ENCODE measurements at places on chromosomes 12 and 14. TPM values are rescaled to one million over a fixed set of nuclear protein-coding genes. Genes with fewer than 3 reads are reported as not detected.

Gene TBC1D30
- total RNA-seq: 1.5 TPM

Gene GLIPR1L2
- total RNA-seq: 2.1 TPM

Gene KRT1
- 791 TPM for total RNA-seq

Gene MAP1LC3B2
- total RNA-seq: 1.2 TPM

GRCh38 chr14:100862793-100863192 lies 36.9 kb downstream of the MEG3 start:
- DNase-seq: no peak

GRCh38 chr14:44494137-44494536 lies 12.9 kb downstream of the FSCB start:
- DNase-seq: no peak

DNA sequence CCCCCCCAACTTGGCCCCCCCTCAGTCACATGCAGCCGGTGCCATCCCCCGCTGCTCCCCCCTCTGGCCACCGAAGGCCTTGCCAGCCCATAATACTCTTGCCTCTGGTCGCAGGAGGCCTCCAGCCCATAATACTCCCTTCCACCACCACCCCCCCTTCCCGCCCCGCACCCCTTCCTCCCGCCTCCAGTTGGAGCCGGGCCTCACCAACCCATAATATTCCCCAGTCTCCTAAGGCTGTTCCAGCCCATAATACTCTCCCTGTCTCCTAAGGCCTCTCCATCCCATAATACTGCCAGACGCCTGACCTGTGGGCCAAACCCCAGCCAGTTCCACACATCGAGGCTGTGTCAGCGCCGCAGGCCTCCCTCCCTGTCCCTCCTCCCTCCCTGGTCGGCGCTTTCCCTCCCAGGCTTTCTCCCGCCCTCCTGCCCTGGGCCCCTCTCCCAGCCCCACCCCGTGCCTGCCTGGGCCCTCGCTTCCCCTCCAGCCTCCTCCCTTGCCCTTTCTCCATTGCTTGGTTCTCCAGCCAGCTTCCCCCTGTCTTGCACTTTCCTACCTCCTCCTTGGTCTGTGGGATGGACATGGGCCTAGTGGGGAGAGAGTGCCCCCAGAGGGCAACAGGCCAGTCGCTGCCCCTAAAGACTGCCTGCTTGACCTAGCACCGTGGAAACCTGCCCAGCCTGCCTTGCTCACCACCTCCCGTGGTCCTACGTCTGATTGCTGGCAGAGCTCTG lies 6.8 kb upstream of the CHD4 start:
- DNase-seq: peak; percentile 97

DNA sequence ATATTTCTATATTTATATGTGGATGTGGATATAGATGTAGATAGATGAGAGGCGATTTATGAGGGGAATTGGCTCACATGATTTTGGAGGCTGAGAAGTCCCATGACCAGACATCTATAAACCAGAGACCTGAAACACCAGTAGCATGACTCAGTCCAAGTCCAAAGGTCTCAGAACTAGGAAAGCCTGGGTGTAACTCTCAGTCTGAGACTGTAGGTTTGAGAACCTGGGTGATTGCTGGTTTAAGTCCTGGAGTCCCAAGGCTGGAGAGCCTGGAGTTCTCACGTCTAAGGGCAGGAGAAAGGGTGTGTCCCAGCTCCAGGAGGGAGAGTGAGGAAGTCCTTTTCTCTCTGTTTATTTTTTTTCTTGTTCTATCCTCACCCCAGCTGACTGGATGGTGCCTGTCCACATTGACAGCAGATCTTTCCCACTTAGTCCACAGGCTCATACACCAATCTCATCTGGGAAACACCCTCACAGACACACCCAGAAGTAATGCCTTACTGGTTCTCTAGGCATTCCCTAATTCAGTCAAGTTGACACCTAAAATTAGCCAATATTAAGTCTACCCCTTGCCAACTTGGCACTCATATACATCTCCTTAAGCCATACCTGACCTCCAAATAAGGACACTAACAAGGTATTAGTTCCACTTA lies 45.4 kb downstream of the EMP1 start:
- DNase-seq: no peak

DNA sequence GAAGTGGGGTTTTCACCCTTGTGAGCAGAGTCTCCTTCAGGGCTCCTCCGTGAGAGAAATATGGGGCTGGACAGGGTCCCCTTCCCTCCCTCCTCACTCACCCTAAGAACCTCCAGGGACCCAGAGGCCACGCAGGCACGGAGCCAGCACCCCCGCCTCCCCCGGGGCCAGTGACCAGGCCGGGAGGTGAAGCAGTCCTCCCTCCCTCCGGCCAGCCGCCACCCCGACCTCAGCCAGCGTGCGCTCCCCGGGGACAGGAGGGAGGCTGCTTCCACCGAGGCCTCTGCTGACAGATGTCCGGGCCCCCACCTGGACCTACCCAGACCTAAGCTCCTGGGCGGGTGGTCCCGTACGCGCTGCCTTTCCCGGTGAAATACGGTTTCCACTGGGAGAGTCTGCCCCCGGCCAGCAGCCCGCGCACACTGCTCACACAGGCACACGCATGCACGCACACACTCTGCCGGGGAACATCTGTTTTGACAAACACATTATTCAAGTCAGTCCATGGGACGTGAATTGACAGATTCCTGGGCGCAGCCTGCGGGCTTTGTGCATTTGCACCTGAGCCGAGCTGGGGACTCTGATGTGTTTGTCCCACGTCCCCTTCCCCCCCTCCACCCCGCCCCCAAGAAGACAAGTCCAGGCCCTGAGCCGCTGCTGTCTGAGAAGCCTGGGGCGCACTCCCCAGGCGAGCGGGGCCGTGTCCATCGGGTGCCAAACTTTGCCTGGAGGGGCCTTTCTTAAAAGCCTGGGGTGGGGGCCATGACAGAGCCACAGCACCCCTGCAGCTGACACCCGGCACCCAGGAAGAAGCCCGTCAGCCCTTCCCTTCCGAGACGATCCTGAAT lies 725 bp downstream of the RIMBP2 start:
- peak; percentile 7 for DNase-seq

GRCh38 chr14:91830777-91831176 lies 36.6 kb downstream of the TC2N start:
- DNase-seq: no peak

DNA sequence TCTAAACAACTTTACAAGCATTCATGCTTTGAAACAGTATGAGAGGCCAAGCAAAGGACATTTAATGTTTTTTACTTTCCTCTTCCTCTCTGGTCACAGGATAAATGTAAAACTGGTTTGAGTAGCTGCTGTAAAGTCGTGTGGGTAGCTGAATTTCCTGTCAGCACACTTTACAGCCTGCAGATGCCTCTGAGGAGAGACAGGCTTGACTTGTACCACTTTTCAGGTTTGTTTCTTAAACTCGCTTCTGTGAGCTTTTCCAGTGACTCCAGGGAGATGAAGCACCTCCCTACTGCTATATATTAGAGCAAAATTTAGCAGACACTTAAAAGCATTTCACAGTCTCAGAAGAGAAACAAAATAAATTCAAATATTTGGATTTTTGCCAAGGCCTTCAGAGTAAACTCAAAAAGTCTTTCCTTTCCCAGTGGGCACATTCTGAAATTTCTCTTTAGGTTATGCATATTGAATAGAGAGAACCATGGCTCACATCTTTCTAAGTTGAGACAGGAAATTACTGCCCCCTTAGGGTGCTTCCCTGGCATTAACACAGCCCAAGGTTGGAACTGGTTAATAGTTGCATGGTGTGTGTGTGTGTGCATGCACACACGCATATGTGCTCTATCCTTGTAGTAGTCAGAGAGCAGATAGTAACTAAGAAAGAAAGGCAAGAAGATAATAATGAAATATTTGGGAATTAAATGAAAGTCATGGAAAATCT lies 557.3 kb upstream of the MIS18BP1 start:
- DNase-seq: no peak

DNA sequence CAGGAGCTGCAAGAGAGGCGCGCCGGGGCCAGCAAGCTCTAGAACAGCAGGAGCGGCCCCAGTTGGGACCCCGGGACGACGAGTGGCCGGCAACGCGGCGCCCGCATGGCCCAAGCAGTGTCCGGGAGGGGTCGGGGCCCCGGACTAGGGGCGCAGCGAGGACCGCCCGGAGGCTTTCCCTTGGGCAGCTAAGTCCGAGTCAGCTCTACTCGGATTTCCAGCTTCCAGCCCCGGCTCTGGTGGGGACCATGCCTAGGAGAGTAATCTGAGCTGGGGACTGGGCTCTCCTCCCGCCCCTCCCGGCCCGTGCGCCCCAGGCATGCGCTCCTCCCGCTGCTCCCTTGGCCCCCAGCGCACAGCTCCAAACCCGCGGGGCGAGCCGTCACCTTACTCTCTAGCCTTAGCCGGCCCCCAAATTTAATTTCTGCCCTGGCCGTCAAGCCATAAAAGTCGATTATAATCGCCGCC lies 41.6 kb upstream of the CAPRIN2 start:
- DNase-seq: no peak

- no peak for DNase-seq
Measured at GRCh38 chr14:65115615-65116014, 13.3 kb upstream of the MAX start.

- no peak for DNase-seq
Measured at GRCh38 chr14:56905282-56905681, 95.0 kb upstream of the OTX2 start.

GRCh38 chr12:108840605-108841332 lies 16.6 kb downstream of the SSH1 start:
- no peak for DNase-seq

DNA sequence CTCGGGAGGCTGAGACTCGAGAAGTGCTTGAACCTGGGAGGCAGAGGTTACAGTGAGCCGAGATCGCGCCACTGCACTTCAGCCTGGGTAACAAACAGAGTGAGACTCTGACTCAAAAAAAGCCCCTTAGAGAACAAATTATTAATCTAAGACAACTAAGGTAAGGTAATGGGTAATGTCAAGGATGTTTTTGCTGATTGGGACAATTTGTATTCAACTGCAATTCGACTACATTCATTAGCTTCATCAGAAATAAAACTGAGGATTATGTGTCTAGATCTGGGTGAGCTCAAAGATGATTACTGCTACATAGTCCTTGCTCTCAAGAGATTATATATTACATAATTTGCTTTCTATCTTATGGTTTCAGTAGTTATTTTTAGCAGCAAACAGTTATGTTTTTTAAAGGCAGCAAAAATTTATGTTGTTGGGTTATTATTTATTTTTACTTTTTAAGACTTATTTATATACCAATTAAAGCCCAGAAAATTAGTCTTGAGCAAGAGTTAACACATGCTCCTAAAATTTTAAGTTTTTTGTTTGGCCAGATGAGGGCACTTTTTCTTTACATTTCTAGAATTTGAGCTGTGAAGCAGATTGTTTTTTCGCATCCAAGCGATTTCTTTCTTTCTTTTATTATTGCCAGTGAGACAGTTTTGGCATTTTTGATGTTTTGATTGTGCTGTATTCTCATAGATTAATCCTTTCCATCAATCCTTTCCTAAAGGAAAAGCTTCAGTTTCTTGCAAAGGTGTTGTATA lies 52.3 kb downstream of the PLEKHA5 start:
- DNase-seq: peak; percentile 40

DNA sequence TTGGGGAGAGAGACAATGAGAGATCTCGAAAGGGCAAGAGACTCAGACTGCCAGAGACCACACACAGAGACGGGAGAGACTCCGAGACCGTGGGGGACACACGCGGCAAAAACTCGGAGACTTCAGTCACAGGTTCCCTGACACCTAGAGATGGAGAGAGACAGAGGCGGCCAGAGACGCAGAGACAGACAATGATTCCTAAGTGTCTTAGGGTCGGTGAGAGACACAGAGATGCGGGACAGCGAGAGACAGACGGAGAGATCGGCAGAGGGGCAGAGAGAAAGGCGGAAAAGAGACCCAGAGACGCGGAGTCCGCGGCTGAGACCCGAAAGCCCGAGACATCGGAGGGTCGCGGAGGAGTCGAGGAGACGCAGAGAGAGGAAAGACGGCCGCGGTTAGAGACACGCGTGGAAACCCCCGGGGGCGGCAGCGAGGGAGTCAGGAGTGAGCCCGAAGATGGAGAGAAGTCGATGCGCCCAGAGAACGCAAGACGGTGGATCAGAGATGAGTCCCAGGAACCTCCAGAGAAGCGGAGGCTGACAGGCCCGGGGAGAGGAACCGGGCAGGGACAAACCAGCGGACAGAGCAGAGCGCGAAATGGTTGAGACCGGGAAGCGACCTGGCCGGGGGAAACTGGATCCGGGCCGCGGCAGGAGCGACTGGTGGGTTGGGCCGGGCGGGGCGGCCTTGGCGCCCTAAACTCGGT lies 7.8 kb downstream of the LHX5 start:
- no peak for DNase-seq
